CD4-positive, alpha-beta T cell treated with Interferon gamma for 1 hour (primary cell): ENCODE measurements at places on chromosomes 2 and 18.

- DNase-seq, result no peak
Observed at GRCh38 chr2:64504774-64505720, 19.1 kb upstream of the AFTPH start.

GRCh38 chr2:84293791-84294380 lies 165.2 kb downstream of the SUCLG1 start:
- no peak for DNase-seq

DNA sequence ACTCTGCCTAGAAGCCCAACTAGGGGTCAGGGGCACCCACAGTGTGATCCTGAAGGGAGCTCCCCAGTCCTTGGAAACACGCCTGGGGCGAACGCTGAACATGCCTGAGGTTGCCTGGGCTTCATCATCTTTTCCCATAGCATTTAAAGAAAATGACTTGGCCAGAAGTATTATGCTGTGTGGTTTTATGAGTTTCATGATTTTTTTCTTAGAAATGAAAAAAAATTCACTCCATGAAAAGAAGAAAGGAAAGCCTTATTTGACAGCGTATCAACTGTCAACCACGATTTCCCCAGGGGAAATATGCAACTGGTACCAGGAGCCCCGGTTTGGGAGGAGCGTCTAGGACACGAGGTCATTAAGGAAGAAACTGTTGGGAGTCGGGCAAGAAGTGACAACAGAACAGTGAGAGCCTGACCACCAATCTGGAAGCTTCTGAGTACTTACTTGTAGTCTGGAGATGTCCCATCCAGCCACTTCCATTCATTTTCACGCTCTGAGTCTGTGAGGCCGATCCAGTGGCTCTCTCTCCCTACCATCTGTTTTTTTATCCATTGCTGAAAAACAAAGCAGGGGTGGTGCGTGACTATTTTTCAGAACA lies 63.5 kb upstream of the THOC1 start:
- no peak for DNase-seq

- DNase-seq, result no peak
Observed at GRCh38 chr18:29181151-29181901, 1004.4 kb upstream of the CDH2 start.

GRCh38 chr2:55025627-55026026 lies 24.6 kb downstream of the RTN4 start:
- no peak for DNase-seq
